ENCODE measurements at places on chromosomes 4 and X.

DNA sequence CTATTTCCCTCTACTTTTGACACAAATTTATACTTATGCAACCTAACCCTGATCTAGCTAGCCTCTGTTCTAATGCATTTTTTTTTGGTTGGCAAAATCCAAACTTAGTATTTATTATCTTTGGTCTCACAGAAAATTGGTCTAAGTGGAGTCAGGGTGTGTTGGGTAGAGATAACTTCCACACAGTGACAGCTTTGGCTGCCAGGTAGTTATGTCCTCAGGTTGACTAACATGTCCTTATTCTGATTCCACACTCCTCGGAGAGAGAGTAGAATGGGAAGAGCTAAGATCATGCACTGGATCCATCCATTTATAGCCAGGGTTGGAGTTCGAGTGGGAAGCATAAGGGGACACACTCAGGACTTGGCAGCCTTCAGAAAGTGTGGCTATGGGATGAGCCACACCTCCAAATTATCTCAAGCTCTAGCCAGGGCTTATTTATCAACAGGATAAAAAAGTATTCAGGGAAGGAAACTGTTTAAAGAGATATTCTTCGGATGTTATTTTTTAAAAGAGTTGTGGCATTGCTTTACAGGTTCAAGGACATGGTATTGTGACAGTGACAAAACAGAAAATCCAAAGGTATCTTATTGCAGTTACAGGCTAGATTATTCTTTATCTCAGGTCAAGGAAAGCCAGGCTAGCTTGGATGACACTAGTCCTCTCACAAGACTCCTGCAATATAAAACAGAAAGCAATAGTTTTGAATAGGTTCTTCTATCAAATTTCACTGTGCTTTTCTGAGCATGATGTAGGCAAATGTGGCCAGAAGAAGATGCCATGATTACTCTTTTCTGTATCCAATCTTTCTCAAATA lies 51.5 kb downstream of the NPY1R start:
- no peak for DNase-seq

DNA sequence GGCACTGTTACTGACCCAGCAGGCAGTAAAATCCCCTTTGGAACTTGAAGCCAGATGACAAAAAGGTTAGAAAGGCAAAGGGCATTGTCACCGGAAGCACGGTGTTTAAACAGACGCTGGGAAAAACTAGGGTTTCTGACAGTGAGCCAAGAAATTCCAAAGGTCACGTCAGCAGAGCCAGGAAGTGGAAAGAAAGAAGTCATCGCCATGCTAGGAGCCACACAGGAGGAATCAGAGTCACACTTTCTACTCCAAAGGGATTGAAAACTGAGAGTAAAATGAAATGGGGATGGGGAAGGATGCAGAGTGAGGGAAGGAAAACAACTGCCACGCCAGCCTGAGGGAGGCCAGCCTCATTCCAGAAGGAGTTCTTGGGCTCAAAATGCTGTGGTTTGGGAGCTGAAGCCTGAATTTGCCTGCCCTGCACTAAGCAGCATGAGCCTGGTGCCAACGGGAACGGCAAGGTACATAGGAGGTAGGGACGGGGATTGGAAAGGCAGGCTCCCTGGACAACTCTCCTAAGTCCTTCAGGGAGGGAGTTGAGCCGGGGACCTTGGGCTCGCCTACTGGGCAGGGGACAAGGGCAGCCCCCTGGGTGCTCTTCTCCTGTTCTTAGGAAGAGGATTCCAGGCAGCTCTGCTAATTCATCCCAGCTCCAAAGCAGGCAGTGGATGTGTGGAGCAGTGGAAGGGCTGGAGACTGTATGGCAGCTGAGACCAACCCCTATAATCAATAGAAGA lies 66.8 kb downstream of the SOWAHB start:
- no peak for DNase-seq

DNA sequence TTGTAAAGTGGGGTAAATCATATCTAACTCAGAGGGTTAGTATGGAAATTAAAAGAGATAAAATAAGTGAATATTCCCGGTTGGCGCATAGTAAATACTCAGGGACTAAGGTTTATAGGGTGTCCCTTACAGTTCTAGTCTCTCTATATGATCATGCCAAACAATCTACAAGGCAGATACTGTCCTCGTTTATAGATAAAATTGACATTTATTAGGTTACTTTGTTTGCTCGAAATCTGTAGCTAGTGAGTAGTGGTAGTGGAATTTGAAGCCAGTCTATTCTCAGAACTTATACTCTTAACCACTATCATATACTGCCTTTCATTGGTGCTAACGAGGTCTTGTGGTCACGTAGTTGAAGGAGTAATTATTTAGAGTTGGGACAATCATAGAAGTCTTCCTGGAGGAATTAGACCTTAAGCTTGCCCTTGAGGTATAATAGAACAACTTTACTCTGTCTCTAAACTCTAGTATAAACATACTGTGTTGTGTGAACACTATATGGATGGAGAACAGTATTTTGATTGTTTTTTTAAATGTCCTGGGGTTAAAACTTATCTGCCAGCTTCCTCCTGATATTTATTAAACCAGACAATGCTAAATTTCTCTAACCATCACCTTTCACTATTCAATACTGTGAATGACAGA lies 324.0 kb downstream of the STIM2 start:
- no peak for DNase-seq

GRCh38 chrX:56800801-56801200 lies 71.8 kb downstream of the NBDY start:
- no peak for DNase-seq

DNA sequence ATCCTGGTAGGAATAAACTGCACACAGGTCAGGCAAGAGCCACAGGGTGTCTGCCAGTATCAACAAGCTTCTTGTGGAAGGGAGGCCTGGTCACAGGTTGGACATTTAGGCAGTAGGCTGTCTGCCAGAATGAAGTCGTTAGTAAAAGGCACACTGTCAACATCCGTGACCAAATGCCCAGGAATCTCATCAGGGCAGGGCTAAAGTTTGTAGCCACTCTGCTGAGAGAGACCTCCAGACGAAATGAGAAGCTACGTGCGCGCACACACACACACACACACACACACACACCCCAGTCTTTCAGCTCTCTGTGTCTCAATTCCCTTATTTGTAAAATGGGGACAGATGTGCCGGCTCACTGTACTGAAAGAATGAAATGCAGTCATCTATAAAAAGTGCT lies 408.7 kb upstream of the ZFP42 start:
- DNase-seq: no peak

GRCh38 chr4:27463816-27464215 lies 603.2 kb downstream of the STIM2 start:
- no peak for DNase-seq

DNA sequence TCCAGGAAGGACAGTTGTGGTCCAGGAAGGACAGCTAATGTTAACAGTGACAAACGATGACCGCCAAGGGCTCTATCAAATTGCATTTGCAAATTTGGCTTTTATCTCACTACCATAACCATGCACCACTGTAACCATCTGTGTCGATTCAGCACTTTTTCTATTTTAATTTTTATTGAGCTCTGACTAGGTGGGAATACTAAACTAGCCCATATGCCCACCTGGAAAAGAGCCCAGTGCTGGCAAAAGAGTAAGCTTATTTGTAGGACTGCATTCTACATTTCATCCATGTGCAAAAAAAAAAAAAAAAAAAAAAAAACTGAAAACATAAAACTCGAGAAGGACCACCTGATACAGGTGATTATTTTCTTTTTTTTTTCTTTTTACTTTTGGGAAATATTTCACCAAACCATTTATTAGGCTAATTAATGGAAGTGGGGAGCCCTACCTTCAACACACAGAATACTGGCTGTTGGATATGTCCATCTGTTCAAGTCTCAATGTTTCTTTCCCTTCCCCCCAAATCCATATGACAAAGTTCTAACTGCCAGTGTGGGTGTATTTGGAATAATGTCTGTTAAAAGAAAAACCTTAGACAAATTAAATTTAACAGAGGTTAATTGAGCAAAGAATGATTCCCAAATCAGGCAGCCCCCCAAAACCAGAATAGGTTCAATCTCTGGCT lies 99.5 kb upstream of the MXRA5 start:
- DNase-seq: no peak

DNA sequence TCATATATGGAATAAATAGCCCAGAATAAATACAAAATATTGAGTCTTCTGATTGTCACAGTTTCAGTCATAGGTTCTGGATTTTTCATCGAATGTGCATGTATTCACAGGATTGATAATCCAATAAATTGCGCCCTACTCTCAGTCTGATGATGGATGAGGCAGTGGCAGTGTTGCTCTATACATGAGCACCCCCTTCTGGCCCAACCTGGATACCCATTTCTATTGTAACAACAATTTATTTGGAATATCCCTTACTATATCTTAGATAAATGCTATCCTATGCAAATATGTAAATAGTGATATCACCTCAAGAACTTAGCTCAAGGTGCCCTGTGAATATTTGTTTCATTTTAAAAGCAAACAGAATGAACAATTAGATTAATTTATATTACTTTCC lies 733.7 kb upstream of the PABPC4L start:
- no peak for DNase-seq

GRCh38 chr4:123588631-123589241 lies 192.1 kb downstream of the SPRY1 start:
- no peak for DNase-seq

- DNase-seq: no peak
These were observed 4.7 kb upstream of the ZNF674 start for GRCh38 chrX:46549914-46550313.

- DNase-seq: no peak
These were observed 24.2 kb upstream of the CAMK2D start for GRCh38 chr4:113785781-113786180.

DNA sequence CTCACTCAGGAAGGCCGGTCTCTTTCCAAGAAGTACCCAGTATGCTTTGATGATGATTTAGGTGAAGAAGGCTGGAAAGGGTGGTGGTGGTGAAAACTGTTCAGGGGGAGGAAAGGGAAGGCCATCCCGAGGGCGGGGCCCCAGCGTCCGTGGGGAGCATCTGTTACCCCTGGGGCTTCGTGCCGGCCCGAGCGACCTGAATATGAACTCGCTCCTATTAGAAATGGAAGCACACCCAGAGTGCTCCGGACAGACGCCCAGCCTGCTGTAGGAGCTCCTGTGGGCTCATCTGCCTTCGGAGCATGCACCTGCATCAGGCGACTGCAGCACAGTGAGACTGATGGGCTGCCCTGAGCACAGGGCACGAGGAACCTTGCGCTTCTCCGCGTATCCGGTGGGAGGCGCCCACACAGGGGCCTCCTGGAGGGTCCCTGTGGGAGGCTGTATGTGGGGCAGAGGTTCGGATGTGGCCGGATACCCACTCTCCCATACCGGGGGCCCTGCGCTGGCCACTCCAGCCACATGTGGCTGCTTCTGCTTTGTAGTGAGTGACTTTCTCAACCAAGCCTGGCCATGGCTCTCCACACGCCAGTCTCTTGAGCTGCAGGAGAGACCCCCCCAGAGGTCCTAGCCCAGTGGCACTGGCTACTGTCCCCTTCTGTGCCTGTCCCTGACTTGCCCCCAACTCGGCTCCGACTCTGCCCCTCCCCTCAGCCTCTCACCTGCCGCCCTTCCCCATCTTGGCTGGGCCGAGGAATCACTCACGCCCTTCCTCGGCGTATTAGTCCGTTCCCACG lies 36.7 kb downstream of the FGFRL1 start:
- no peak for DNase-seq

Data from activated T-helper 1 cell treated with anti-CD3 and anti-CD28 coated beads, Interleukin-2, amount 50 U/mL, for 16 hours (primary cell).